Stimulated activated CD4-positive, alpha-beta T cell treated with anti-CD3 and anti-CD28 coated beads, TNF-alpha, amount 100 ng/mL, for 1 hour (primary cell): ENCODE measurements at places on chromosomes 5 and 9.

GRCh38 chr9:82171271-82171670 lies 182.7 kb downstream of the SPATA31D1 start:
- DNase-seq = no peak

DNA sequence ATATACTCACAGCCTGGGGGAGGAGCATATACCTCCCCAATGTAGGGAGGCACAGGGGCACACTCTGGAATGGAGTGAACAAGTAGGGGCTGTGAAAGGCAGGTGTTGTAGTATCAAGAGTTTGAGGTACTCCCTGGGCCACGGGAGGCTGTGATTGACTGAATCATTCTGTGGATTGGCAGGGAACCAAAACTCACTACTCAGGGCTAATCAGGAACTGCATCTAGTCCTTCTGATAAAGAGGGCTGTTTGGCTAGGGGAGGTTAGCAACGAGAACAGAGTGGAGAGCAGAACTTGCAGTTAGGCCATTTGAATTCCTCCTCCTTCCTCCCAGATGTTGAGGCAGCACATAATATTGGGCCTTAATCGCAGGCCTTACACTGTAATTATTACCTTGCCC lies 369.2 kb upstream of the MPDZ start:
- no peak for DNase-seq

GRCh38 chr9:93326056-93326455 lies 125.4 kb upstream of the FAM120A start:
- no peak for DNase-seq

DNA sequence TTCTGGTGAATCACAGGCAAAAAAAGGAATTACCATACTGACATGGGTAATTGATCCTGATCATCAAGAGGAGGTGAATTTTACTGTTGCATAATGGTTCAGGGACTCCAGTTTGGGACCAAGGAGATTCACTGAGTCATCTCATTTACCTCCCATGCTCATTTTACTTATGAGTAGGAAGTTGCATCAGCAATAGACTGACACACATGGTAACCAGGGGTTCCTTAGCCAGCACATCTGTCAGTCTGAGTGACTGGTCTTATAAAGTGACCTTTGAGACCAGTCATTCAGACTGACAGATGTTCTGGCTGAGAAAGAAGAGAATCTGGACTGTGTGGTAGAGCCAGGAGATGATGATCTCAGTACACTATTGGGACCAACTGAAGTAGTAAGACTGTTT lies 384.6 kb upstream of the CD180 start:
- DNase-seq = no peak

GRCh38 chr9:87148331-87149104 lies 201.2 kb upstream of the GAS1 start:
- DNase-seq = no peak

GRCh38 chr9:124813041-124813440 lies 36.1 kb downstream of the OLFML2A start:
- DNase-seq = no peak

DNA sequence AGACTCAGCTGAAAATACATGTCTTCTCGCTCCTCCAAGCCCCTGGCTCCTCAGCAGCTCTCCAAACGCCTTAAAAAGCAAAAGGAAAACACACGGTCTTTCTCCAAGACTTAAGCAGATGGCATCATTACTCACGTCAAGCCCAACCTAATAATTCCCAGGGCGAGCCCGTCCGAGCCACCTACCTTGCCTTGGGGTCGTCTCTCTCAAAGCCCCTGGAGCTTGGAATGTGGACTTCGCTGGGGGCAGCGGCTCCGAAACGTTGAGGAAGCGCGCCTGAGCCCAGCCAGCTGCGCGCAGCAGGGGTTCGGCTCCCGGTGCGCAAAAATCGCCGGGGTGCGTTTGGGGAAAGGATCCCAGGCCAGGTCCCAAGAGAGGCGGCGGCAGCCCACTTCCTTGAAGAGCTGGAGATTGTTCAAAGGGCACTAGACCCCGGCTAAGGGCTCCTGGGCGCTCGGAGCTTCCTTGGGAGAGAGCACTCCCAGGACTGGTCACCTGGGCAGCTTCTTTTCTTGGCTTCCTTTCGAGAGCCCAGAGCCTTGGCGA lies 395 bp downstream of the DRD1 start:
- no peak for DNase-seq

DNA sequence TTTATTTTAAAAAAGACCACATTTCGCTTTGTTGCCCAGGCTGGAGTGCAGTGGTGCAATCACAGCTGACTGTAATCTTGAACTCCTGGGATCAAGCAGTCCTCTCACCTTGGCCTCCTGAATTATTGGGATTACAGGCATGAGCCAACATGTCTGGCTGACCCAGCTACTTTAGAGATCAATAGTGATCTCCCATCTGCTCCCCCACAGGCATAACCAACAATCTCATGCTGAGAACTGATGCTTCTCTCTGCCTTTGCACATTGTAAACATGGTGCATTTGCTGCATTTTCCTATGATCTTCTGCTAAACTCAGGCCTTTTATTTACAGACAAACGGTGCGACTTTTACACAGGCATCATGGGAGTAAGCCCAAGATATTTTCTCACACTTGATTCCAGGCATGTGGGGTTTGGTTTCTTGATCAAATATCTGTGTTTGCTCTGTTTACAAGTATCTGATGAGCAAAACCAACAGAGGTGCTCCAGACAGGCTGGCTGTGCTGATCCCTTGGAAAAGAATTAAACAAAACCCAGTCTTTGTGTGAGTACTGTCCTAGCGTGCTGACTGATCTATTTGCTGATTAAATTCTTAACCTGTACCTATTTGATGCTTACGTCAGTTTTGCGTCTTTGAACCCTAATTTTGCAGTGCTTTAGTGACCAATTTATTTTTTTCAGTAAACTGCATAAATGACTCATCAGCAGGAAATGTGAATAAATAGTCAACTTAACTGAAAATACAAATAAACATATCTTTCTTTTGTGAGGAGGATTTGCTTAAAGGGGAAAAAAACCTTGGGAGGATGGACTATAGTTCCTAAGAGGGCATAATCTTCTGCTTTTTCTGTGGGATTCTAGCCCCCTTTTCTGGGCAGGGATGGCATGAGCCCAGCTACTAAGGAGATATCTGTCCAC lies 191.7 kb upstream of the NR3C1 start:
- no peak for DNase-seq

DNA sequence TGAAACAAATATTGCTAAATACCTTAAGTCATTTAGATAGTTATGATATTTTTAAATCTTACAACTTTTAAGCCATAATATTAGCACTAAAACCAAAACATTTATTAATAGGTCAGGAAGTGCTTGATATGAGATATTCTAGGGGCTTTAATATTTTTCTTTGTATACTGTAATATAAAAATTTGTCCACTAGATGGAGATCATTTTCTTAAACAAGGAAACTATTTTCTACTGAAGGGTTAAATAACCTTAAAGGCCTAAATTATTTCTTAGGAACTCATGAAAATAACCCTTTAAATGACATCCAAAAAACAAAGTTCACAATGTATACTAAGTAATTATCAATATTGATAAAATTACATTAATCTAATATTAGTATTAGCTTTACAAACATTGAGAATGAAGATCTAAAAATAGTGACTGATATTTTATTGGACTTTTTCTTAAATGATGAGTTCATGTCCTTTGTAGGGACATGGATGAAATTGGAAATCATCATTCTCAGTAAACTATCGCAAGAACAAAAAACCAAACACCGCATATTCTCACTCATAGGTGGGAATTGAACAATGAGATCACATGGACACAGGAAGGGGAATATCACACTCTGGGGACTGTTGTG lies 635.7 kb downstream of the RAB3C start:
- no peak for DNase-seq

DNA sequence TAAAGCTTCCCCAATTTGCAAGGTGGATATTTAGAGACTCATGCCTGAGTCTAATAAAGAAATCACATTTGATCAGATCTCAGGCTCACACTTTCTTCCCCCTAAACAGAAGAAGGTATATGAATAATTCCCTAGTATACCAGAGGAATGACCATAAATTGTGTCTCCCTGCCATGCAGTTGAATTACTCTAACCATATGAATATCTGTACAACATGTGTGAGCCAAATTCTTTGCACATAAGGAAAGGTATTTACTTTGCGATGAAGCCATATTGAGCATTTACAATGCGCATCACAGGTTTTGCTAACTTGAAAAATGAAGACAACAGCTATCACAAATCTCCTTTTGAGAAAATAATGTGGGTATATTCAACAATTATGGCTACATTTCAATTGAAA lies 479.4 kb downstream of the NR2F1-AS1 start:
- DNase-seq = no peak

GRCh38 chr5:123605822-123606221 lies 93.8 kb downstream of the CSNK1G3 start:
- no peak for DNase-seq

- DNase-seq = no peak
Observed at GRCh38 chr9:130897848-130898551, 1.4 kb upstream of the QRFP start.

- DNase-seq = no peak
Observed at GRCh38 chr5:54616031-54616430, 98.5 kb downstream of the SNX18 start.

- DNase-seq = no peak
Observed at GRCh38 chr9:121773954-121774714, 122.7 kb downstream of the DAB2IP start.

- DNase-seq = no peak
Observed at GRCh38 chr9:21789541-21790037, 12.8 kb upstream of the MTAP start.

DNA sequence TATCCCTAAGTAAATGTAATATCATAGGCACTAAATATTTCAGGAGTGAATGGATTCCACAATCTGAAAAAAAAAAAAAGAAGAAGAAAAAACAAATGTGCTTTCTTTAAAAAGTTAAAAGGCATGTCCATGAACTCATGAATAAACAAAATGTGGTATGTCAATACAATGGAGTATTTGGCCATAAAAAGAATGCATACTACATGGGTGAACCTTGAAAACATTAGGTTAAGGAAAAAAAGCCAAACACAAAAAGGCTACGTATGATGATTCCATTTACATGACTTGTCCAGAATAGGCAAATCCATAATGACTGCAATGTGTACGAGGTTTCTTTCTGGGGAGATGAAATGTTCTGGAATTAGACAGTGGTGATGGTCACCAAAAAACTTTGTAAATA lies 45.3 kb downstream of the FNIP1 start:
- no peak for DNase-seq

DNA sequence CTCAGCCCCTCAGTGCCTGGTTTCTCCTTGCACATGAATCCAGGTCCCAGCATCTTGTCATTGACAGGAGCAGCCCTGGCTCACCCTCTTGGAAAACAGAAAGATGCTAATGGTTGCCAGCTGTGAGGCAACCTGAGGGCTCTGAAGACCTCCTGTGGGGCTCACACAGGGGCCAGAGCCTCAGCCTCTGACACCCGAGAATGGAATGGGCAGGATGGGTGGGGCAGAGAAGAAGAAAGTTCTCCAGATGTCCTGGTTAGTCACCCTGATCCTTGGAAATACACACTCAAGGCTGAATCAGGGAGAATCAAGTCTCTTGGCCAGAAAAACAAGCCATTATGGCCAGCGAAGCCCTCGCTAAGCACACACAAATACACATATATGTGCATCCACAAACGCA lies 32.3 kb upstream of the SPATA31E1 start:
- no peak for DNase-seq

GRCh38 chr5:38426490-38426889 lies 130.0 kb downstream of the LIFR start:
- DNase-seq = no peak

DNA sequence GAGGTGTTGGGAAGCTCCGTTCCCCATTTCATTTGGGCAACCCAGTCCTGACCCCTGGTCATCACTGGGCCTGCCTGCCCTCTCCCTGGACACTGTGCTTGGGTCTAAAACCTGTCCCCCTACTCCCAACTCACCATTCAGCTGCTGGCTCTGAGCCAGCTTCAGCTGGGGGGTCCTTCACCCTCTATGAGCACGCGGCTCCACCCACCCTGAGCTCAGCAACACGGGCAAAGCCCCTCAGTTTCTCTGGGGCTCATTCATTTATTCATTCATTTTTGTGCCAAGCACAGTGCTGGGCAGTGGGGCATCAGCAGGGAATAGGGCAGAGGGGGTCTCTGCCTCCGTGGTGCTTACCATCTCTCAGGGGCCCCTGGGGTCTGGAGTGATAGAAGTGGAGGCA lies 199.8 kb upstream of the MVB12B start:
- DNase-seq = no peak

DNA sequence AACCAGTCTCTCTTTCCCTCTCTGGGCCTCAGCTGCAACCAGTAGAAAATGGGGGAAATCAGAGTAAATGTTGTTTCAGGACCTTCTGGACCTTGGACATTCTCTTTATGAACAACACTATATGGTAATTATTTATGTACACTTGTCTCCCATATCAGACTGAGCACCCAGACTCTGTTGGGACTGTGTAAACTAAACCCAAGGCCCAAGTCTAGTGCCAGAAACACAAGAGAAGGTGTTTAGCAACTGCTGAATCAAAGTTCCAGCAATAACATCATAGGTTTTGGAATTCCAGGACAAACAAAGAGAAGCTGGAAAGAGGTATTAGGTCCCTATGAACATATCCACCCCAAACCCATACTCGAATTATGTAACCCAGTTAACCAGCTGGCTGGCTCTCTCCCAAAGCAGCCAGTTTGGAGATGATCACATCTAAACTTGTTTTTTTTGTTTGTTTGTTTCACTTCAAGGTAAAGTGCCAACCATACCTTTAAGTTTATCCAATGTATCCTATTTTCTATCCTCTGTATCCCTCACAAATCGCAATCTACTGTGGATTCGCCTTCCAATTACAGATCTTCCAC lies 1.9 kb upstream of the RNF38 start:
- DNase-seq = no peak

- DNase-seq = no peak
Observed at GRCh38 chr9:87944096-87944495, 26.3 kb downstream of the SPATA31C1 start.

- DNase-seq = no peak
Observed at GRCh38 chr9:84394036-84394435, 53.5 kb upstream of the SLC28A3 start.

DNA sequence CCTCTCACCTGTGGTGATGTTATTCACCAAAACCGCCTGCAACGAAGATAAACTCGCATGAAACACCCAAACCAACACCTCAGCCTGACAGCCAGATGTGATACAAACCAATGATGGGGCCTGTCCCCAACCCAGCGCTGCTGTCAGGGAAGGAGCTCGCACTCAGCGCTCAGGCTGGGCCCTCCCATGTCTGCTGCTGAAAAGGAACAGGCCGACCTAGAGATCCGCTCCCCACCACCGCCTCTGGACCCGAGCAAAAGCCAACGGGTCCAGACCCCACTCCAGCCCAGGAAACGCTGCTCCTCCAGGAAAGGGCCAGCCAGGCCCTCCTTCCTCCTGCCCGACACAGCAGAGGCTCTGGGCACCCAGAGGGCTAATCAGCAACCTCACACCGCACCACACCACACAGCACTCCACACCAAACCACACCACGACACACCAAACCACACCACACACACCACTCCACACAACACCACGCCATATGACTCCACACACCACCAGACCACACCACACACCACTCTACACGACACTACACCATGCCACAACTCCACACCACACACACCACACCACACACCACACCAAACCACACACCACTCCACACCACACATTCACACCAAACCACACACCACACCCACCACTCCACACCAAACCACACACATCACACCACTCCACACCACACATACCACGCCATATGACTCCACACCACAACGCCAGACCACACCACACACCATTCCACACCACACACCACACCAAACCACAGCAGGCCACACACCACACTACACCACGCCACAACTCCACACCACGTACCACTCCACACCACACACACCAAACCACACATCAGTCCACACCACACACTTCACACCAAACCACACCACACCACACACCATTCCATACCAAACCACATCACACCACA lies 46.5 kb downstream of the GOLM1 start:
- DNase-seq = no peak

GRCh38 chr9:105484226-105484625 lies 36.4 kb downstream of the FSD1L start:
- DNase-seq = no peak
